ENCODE measurements at places on chromosomes 7 and 10.
A peak's percentile ranks its signal among the peaks of the same experiment; 100 is the strongest.

DNA sequence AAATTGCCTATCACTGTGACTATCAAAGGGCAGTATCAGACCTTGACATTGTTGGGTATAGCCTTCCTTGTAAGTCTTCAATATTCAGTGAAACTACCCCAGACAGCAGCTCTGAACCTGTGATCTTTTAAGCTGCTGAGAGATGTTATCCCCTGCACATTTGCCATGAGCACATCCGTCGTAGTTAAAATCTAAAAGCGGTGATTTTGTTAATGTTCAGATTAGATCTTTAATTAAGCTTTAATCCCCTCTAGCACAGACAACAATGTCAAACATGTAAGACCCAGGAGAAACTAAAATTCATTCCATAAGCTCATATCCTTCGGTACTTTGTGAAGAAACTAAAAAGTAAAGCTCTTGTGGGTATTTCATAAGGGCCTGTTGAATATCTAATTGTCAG is 105.8 kb downstream of the MALRD1 start:
- DNase-seq, result no peak

- DNase-seq, result no peak
These were observed 975.8 kb upstream of the LRRTM3 start for GRCh38 chr10:65950075-65950474.

DNA sequence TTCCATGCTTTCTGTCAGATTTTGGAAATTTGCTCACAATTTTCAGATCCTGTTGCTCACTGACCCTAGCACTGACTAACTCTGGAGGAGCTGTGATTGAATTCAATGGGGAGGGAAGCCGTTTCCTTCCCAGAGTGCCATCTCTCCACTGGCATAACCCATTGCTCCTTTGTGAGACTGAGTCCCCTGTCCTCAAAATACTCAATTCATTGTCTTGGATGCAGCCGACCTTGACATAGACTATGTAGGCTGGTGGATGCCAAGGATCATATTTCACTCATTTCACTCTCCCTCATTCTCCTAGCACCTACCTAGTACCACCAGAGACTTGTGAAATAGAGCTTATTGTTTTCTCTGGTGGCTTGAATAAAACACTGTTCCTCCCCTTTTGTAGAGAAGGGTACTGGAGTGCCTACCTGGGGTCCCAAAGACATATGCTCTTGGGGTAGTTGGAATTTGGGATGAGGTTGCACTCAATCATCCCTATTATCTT is 511.3 kb upstream of the ZMIZ1 start:
- no peak for DNase-seq

GRCh38 chr7:134809616-134810015 is 30.2 kb downstream of the CALD1 start:
- DNase-seq, result no peak

DNA sequence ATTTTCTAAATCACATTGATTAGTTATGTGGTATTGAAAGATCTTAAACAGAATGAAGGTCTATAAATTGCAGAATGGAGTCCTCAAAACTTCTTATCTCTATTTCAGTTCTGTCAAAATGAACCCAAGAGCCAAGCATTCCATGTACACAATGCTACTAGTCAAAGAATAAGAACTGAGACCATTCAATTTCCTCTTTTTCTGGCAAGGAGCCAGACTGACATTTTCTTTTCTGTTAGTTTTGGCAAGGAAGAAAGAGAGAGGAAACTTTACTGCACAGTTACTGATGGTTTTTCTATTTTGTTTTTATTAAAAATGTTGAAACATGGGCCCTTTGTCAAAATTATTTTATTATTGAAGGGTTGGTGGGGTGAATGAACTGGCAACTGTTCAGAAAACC is 181.8 kb upstream of the FERD3L start:
- peak; percentile 9 for DNase-seq

DNA sequence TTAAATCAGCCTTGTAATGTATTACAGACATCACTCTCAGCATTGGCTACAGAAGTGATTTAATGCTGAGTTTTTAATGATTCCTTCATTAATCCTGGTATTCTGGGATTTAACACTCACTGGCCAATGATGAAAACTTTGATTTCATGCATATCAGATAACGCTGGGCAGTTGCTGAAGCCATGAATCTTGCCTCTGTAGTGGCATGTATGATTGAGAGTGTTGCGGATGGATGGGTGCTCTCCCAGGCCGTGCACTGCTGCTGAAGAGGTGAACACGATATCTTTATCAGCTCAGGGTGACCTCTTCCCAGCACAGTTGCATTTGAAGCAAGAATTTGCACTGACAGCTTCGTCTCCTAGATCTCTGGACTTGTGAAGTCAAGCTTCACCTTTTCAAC is 168.7 kb downstream of the LRRC4 start:
- no peak for DNase-seq

DNA sequence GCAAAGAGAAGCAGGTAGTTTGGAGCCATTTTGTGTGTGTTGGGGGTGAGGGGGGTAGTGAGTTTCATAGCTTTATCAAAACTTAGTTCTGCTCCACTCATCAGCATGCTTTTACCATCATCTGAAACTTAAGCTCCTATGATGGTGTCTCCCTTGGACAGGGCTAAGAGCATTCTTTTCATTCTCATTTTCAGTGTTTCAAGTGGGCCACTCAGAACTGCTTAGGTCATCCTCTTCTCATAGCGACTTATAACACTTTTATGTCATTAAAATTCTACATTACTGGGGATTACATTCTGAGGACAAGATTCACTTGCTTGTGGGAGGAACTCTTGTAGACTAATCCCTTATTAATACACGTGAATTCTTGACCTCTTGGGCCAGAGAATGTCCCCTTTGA is 649.4 kb downstream of the SUGCT start:
- DNase-seq, result no peak

DNA sequence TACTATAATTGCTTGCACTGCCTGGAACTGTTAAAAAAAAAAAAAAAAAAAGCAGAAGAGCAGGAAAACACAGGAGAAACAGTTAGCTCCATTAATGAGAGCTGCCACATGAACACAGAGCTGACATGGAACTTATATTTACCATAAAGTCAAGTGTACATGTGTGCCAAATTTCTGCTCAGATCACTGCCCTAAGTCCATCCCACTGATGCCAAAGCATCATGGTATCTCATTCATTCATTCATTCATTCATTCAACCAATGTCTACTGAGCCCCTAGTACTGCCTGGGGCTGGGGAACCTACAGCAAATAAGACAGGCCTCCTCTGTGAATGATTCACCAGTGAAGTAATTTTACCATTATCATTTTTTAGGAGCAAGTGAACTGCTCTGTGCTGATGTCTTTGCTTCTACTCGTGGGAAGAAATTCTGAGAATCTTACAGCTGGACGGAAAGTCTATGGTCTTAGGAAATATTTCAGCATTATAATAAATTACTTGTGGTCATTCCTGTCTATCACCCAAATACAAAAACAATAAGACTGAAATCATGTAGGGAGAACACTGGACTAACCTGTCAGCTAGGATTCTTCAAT is 58.8 kb upstream of the ABLIM1 start:
- no peak for DNase-seq

DNA sequence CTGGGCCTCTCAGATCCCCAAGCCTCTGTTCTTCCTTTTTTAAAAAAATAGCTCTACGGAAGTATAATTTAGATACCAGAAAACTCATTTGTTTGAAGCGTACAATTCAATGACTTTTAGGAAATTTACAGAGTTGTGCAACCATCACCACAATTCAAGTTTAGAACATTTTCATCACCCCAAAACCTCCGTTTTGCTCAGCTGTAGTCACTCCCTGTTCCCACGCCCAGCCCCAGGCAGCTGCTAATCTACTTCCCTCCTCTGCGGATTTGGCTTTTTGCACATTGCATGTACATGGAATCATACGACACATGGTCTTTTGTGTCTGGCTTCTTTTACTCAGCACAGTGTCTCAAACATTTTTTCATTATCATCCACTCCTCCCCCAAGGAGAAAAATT is 229.2 kb downstream of the TCF7L2 start:
- peak; percentile 17 for DNase-seq

DNA sequence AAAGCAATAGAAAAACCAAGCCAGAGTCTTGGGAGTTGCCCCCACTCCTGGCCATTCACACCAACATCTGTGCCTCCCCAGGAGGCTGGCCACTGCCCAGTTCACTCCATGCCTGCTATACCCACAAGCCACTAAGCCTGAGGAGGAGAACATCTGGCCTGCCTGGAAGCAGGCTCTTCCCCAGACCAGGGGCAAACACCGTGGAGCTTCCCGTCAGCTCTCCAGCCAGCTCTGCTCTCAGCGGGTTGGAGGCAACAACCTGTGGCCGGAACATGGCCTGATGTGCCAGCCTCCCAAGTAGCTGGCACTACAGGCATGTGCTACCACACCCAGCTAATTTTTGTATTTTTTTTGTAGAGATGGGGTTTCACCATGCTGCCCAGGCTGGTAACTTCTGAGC is 9.1 kb upstream of the PTPRN2 start:
- DNase-seq, result no peak

GRCh38 chr10:2978111-2978510 is 89.2 kb upstream of the PFKP start:
- DNase-seq, result peak; percentile 80

GRCh38 chr10:131655101-131655849 is 245.5 kb upstream of the PPP2R2D start:
- DNase-seq, result no peak

GRCh38 chr10:96964131-96964530 is 132.0 kb downstream of the LCOR start:
- no peak for DNase-seq

- no peak for DNase-seq
These were observed 294.1 kb upstream of the CSTF2T start for GRCh38 chr10:51993475-51993874.

DNA sequence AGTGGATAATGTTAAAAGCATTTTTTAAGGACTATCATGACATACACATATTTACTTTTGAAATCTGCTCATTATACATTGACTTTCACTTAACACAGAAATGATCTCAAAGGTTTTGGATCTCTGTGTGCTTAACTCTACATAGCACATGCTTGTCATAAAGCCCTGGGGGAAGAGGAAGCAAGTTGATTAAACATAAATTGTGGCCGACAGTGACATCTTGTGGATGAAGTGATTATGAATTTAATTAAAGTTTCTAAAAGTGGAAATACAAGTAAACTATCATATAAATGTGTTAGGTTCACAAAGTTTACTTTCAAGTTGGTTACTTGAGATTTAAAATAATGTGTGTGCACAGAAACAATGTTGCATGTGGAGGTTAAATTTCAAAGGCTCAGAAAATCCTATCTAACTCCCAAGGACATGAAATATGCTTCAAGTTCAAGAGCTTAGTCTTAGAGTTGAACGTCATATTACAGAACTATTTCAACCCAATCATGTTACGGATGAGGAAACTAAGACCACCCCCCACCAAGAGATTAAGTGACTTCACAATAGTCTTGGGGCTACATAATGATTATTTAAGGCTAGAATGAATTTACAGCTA is 1247.8 kb downstream of the GATA3 start:
- peak; percentile 82 for DNase-seq

- DNase-seq, result no peak
These were observed at the start of gene GIMAP8 for GRCh38 chr7:150450491-150451001. TSS of gene GIMAP8 (plus strand) at chr7:150450630. CDS start at chr7:150466699, 16,069 bp downstream.

GRCh38 chr10:114957122-114957521 is 19.1 kb downstream of the TRUB1 start:
- DNase-seq, result no peak

DNA sequence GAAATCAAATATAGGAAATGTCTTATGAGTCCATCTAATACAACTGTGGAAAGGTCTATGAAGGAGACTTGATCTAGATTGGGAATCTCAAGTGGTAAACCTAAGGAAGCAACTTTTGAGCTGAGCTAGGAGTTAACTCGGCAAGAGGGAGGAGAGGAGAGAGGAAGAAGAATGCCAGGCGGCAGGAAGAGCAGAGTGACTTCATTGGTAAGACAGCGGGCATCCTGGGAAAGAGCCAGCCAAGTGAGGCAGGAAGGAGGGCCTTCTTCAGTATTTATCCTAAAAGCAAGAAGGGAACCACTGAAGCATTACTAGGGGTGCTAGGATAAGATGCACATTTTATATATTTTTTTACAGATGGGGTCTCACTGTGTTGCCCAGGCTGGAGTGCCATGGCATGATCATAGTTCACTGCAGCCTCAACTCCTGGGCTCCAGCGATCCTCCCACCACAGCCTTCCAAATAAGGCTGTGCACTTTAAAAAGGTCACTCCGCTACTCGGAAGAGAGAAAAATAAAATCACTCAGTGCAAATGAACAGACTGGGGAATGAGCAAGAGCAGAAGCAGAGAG is 2.0 kb downstream of the BCL7B start:
- no peak for DNase-seq

- DNase-seq, result peak; percentile 51
These were observed at the start of gene HMX3 for GRCh38 chr10:123135415-123136141. TSS of gene HMX3 (plus strand) at chr10:123135970. CDS start at chr10:123136051, 81 bp downstream.

GRCh38 chr7:55097100-55097499 is 78.3 kb downstream of the EGFR start:
- no peak for DNase-seq

- no peak for DNase-seq
These were observed 86.6 kb downstream of the AHCYL2 start for GRCh38 chr7:129311429-129311828.

DNA sequence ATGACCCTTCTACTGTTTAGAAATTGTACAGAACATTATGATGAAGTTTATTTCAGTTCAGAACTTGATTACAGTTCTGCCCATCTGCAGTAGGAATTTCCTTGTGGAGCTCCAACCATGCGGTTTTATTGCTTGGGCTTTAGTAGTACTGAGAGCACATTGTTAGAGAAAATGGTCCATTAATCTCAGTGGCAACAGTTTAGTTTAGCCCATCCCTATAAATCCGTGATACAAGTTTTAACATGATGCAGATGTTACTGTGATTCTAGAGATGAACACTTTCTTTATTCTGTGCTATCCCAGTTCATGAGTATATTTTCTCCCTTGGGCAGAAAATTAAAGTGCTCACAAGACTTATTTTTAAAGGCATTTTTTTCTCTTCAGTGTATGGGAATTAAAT is 84.8 kb upstream of the FZD8 start:
- DNase-seq, result no peak

GRCh38 chr7:152132812-152133211 is 107.3 kb downstream of the GALNT11 start:
- DNase-seq, result no peak

DNA sequence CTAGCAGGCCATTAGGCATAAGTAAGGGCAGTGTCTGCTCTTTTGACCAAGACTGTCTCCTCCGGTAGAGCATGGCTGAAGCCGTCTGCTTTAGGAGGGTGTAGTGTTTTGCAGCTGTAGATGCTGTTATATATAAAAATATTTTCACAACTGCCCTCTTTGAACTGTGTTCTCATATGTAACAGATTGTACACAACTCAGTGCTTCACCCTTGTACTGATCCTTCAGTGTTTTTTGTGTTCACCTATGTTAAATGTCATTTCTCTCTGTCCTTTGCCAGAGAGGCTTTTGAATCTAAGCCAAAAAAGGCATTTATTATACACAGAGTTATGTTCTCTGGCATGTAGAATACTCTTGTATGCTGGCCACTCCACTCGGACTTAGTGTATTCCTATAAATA is 135.5 kb downstream of the BICC1 start:
- DNase-seq, result no peak

- DNase-seq, result no peak
These were observed 49.2 kb upstream of the FGFR2 start for GRCh38 chr10:121647401-121647800.

Data from common myeloid progenitor, CD34-positive (primary cell).